Stimulated activated CD8-positive, alpha-beta memory T cell treated with anti-CD3 and anti-CD28 coated beads, Interleukin-4, amount 100 ng/mL, for 24 hours (primary cell): ENCODE measurements at places on chromosomes 3 and 15.

GRCh38 chr3:105533960-105534359, 167.3 kb downstream of the ALCAM start:
- no peak for DNase-seq

GRCh38 chr3:172161133-172161789, 121.9 kb downstream of the FNDC3B start:
- DNase-seq: no peak

GRCh38 chr3:192861972-192862371, 55.7 kb downstream of the MB21D2 start:
- no peak for DNase-seq

DNA sequence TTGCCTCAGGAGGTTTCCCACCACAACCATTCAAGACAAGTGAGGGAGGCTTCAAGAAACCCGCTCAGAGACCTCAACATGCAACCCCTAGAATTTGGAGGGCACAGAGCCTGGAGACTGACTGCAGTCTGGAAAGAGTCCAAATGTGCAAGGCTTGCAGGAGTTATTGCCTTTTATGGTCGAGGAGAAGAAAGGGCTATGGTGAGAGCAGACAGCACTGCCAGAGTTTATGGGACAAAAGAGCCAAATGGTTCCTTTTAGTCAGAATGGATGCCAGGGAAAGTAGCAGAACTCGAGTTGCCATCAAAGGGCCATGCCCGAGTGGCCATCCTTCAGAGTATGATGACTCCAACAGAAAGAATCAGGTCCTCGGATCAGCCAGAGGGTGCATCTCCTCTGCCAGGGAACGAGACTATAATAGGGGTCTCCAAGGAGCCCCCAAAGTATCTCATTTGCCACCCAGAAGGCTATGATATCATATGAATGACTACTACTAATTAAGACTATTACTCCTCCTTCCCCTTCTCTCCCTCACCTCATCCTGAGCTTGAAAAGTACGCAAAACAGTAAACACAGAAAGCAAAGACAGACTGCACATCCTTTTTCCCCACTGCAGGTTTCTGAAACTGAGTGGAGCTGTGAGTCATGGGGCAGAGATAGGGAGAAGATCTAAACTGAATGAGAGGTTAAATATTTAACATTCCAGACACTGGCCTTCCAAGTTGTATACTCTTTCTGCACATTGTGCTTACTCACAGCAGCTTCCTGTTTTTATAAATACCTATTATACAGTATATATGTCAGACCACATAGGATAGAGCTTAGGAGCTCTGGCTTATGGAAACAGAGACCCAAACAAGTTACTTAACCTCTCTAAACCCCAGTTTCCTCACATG, 33.9 kb upstream of the TMCO5A start:
- DNase-seq: no peak

GRCh38 chr3:47385007-47385406, 4.2 kb downstream of the PTPN23 start:
- no peak for DNase-seq

DNA sequence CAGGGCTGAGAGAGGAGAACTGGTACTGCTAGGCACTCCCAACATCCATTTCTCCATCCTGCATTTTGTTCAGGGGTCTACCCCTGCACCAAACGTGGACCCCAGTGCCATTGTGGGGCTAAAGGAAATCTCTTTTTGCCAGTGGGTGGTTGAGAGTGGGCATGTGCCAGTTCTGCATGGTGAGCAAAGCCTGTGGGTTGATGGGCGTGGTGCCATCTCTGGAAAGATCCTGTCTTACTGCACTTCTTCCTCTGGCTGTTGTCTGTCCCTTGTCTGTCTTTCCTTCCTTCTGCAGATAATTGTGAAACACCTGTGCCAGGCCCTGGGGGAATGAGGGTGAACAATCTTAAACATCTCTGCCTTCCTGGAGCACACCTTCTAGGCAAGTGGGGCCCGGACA, 1.4 kb upstream of the RARRES1 start:
- DNase-seq: no peak

- no peak for DNase-seq
Observed at GRCh38 chr15:45093622-45094357, 20.2 kb downstream of the DUOX2 start.

- DNase-seq: no peak
Observed at GRCh38 chr3:61778095-61778494, 216.7 kb downstream of the PTPRG start.

GRCh38 chr3:72085036-72085435, 300.1 kb upstream of the PROK2 start:
- no peak for DNase-seq

DNA sequence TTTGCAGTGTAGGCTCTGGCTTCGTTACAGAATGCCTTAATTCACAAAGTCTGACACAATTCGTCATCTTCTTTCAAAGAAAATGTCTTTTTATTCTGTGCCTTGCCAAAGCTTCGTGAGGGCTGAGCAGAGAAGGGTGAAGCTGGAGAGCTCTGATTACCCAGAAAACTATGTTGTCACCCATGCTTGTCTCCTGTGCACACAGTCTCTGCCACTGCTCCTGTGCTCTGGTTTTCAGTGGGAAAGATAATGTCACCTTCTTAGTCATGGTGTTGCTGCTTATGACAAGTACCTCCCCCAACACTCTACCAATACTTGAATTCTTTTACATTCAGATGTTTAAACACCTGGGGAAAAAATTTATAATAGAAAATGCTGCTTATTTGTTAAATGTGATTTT, 509.2 kb upstream of the GRM7 start:
- DNase-seq: no peak

DNA sequence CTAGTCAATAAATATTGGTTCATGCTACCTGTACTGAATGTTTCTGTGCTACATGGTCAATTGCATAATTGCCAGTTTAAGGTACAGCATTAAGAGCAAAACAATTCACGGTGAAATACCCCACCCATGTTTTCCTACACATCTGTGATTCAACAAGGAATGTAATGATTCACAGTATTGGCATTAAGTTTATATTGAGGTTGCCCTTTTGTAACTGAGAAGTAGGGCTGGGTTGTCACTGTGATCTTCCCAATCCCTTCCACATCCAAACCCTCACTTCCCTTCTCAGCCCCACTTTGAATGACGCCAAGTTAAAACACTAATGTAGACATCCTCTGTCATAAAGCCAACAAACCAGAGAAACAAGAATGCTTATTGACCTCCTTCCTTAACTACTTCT, 112.0 kb upstream of the TJP1 start:
- no peak for DNase-seq

DNA sequence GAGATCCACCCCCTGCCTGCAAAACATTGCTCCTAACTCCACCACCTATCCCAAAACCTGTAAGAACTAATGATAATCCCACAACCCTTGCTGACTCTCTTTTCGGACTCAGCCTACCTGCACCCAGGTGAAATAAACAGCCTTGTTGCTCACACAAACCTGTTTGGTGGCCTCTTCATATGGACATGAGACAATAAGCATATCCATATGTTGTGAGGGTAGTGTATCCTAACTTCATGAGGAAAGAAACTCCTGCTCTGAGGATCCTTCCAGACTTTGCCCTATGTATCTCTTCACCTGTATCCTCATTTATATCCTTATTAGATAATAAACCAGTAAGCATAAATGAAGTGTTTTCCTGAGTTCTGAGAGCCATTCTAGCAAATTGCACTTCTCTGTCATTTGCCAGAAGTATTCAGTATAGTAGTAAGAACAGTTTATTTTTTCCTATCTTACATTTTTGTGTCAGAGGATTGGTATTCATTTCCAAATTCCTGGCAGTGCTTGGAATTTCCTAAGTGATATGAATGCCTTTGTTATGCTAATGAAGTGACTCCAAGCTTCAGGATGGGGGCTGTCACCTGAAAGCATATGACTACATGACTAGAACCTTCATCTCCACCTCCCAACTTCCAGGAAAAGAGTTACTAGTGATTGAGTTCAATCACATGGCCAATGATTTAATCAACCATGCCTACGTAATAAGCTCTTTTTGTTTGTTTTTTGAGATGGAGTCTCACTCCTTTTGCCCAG, 30.2 kb downstream of the TTBK2 start:
- DNase-seq: no peak

DNA sequence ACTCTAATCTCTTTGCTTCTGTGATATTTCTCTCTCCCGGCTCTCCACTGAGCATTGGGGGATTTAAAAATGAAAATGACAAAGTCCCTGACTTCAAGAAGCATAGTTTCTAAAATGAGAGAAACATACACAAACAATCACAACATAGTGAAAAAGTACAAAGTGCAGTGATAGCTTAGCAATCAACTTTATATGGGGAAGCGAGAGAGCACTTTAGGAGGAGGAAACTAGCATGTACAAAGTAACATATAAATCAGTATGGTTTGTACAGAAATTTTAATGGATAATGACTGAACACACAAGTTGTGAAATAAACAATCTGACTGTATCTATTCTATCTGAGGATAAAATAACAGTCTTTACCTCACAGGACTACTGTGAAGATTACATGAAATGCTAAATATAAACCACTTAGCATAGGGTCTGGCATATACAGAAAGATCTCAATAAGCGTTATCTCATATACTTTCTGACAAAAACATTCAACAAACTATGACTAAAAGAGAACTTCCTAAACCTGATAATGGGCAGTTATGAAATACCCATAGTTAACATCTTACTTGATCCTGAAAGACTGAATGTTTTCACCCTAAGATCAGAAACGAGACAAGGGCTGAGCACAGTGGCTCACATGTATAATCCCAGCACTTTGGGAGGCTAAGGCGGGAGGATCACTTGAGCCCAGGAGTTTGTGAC, 61.2 kb downstream of the PEAK1 start:
- DNase-seq: no peak

- DNase-seq: no peak
Observed at GRCh38 chr15:20349774-20350498, 191.7 kb downstream of the GOLGA6L6 start.
